ENCODE measurements at places on chromosomes 13 and 19. TPM values are rescaled to one million over a fixed set of nuclear protein-coding genes. Genes with fewer than 3 reads are reported as not detected.

RB1 gene
- 40.2 TPM for total RNA-seq

TMEM238 gene
- total RNA-seq: 19.3 TPM

ZNF429 gene
- 8.3 TPM for total RNA-seq

RTBDN gene
- total RNA-seq: not detected

IGFL3 gene
- not detected for total RNA-seq

WBP4 gene
- 9.0 TPM for total RNA-seq

TEX26 gene
- total RNA-seq: not detected

TTYH1 gene
- 0.68 TPM for total RNA-seq

TJP3 gene
- 1.4 TPM for total RNA-seq

CGB1 gene
- not detected for total RNA-seq

ZNF98 gene
- total RNA-seq: not detected

ZNF208 gene
- total RNA-seq: 0.78 TPM
